ENCODE measurements at places on chromosomes 7 and 10.
A peak's percentile ranks its signal among the peaks of the same experiment; 100 is the strongest.

DNA sequence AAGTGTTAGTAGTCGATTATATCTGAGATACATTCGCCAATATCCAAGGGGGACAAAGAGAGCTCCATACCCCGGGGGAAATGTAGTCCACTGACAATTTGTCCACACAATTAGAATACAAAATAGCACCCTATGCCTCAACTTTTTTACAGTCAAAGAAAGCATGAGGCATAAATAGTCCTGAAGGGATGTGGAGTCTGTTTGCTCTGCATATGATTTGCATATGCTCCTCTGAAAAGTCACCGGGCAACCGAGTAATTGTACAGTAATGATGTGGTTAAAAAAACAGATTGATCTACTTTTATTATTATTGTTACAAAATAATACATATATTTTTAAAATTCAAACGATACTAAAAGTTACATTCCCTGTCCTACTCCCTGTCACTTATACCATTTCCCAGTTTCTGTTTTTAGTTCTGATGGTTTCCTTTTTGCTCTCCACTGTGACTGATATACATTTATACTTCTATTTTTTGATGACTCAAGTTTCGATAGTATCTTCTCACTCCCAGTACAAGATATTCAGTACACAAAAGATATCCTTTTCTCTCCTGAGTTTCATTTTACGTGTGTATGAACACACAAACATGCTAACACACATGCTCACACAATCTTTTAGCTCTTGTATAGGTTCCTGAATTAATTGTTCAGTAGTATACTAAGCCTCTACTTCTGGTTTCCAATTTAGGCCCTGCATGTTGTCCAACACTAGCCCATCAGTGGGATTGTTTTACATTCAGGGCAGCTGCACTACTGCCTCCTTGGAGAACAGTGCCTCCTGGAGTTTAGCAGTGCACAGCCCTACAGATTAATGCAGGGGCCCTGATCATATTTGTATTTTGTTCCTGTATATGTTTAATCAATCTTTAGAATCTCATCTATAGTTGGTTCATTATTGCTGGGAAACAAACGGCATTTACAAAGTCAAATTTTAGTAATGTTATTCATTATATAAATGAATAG is 130.9 kb downstream of the TES start:
- DNase-seq = no peak

DNA sequence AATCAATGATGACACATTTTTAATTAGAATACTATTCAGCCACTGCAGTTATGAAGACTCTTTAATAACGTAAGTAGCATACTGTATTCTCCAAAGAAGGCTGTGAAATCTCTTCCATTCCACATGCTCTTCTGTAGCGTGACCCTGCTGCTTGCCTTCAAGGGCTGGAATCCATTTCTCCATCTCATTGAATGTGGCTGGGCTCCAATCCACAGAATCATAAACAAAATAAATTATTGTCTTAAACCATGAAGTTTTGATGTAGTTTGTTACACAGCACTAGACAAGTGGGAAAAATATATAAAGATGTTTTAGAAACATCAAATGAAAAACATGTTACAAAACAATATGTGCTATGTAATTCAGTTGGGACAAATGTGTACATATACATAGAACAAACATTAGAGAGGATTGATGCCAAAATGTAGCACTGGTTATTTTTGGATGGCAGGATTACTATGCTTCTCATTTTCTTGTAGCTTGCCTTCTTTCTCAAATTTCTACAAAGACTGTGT is 410.8 kb upstream of the PODXL start:
- no peak for DNase-seq

DNA sequence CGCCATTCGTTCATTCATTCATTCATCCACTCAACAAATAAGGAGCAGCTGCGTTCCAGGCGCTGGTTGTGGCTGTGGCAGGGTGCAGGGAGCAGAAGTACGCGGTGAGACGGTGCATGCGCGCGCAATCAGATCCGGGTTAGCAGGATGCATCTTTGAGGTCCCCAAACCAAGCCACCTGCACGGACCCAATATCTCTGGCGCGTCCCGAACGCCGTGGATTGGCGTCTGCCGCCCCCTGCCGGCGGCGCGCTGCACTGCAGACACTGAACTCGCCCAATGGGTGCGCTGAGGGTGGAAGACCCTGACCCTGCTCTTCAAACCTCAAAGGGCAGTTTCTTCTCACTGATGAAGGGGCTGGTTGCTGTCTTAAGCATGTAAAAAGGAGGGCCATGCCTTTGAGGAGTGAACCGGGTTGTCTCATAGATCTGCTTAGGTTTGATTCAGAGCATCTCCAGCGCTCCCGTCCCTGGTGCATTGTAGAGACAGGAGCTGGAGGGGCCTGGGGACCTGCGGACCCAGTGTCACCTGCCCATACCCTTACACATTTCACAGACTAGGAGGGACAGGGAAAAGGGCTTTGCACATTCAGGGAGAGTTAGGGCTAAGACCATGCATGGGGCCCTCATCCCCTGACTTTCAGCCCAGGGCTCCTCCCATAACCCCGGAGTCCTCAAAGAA is 102.5 kb downstream of the RAMP3 start:
- peak; percentile 30 for DNase-seq

- no peak for DNase-seq
Observed at GRCh38 chr10:68496072-68496471, 24.3 kb upstream of the DNA2 start.

DNA sequence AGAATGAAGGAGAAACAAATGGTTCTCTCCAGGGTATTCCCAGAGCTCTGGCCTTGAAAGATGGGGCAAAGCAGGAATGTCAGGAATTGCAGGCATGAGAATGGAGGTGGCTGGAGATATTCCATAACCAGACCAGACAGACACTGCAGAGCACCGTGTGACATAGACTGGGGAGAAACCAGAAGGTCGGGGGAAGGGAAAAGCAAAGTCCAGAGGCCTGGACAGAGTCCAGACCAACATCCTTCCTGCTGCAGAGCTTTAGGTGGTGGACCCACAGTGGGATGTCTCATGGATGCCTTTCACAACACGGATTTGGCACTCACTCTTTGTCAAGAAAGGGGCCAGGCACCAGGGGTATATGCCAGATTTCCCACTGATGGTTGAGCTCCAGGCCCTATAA is 177.2 kb upstream of the INHBA start:
- no peak for DNase-seq

DNA sequence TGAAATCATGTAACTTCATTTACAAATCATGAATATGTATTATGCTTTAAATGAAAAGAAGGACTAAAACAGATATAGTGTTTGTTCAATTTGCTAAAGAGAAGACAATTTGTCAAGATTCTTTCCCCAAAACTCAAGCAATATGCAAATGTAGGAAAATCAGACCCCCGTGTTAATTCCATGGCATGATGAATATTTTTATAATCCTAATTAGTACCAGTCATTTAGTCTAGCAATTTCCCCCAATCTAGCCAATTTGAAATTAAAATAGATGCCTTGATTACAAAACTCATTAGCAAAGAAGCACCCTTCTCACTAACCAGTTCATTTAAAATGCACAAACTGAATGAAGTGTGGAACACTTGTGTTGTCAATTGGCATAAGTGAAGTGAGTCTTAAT is 347.6 kb downstream of the SORCS3 start:
- no peak for DNase-seq

DNA sequence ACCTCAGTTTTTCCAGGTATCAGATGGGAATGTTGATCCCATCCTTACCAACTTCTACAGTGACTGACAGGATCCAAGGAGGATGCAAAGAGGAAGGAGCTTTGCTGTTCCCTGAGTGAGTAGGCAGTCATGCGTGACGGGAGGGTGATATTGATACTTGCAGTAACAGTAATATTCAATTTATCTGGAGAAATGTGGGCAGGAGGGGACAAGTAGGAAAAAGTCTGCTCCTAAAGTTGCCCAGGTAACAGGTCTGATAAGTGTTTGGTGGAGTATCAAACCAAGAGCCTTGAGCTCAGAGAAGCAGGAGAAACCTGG is 3.3 kb upstream of the ZCCHC24 start:
- DNase-seq = no peak

GRCh38 chr7:30476459-30477145 is 2.0 kb downstream of the NOD1 start:
- DNase-seq = no peak

GRCh38 chr7:93218997-93219827 is 7.1 kb downstream of the HEPACAM2 start:
- no peak for DNase-seq

DNA sequence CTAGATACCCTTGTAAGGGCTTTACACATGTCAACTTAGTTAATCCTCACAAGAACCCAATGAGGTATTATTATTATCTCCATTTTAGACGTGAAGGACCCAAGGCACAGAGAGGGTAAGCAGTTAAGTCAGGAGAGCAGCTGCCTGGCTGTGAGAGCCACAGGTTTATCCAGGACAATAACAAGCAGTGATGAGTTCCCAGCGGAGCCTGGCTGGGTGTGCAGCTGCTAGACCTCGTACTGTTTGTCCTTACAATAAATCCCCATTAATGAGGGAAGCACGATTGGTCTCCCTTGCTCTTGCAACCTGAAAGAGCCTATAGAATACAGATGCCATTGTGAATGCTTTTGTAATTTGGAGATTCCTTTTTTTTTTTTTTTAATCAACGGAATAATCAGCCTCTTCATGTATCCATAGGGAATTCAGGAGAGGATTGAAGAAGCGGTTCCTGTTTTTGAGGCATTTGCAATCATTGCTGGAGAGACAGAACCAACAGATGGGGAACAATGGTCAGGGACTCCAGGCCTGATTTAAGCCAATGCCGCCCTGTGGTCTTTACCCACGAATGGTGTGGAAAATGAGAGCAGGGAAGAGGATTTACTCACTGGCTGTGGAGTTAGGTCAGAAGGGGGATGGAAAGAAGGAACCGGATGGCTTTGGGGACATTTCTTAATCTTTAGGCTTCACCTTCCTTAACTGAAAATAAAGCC is 12.3 kb upstream of the ASB4 start:
- no peak for DNase-seq

- DNase-seq = no peak
Observed at GRCh38 chr10:67733511-67733910, 37.5 kb upstream of the CTNNA3 start.

- DNase-seq = no peak
Observed at GRCh38 chr10:73780966-73781365, 882 bp upstream of the CHCHD1 start.

- no peak for DNase-seq
Observed at GRCh38 chr10:123326674-123327073, 172.5 kb downstream of the BUB3 start.

GRCh38 chr10:22705527-22705926 is 8.9 kb downstream of the PIP4K2A start:
- DNase-seq = no peak

DNA sequence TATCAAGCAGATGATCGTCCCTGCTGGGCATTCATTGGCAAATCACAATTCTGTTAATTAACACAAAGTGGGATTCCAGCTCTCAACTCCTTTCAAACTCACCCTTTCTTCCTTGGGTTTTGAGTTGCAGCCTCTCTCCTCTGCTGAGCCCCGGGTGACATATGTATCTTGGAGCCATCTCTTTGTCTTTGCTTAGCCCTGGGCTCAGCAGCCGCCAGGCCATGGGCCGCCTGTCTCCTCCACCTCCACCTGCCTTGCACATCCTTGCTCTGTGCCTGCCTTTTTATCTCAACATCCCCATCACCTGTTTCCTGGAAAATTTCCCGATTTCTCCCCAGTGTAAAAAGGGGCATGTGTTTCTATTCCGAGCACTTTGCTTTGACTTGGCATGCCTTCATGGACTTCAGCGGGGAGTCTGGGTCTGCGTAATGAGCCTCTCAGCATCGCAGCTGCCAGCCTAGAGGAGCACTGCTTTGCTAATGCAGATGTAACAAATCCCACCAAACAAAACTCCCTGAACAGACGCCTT is 141.3 kb upstream of the AGK start:
- DNase-seq = no peak

- no peak for DNase-seq
Observed at GRCh38 chr7:38453168-38453567, 178.0 kb downstream of the AMPH start.

DNA sequence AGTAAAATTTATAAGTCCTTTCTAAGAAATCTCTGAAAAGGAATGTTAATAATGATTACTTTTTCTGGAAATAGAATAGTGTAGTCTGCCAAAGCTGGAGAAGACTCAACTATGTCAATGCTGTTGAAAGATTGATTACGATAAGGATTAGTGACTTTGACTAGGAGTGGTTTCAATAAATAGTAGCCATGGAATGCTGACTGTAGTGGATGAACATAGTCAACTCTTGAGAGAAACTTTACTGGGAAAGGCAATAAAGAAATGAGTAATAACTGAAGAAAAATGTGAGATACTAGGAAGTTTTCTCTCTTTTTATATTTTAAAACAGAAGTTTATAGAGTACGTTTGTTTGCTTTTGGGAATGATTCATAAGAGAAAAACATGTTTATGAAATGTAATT is 105.0 kb upstream of the CDK13 start:
- DNase-seq = no peak

GRCh38 chr10:57303566-57303965 is 942.5 kb upstream of the ZWINT start:
- no peak for DNase-seq

GRCh38 chr7:148266795-148267194 is 323.8 kb upstream of the C7orf33 start:
- no peak for DNase-seq

- DNase-seq = peak; percentile 17
Observed at GRCh38 chr7:139034855-139035585, 822 bp downstream of the ZC3HAV1L start.

- DNase-seq = no peak
Observed at GRCh38 chr10:101351017-101351416, 2.9 kb upstream of the BTRC start.

DNA sequence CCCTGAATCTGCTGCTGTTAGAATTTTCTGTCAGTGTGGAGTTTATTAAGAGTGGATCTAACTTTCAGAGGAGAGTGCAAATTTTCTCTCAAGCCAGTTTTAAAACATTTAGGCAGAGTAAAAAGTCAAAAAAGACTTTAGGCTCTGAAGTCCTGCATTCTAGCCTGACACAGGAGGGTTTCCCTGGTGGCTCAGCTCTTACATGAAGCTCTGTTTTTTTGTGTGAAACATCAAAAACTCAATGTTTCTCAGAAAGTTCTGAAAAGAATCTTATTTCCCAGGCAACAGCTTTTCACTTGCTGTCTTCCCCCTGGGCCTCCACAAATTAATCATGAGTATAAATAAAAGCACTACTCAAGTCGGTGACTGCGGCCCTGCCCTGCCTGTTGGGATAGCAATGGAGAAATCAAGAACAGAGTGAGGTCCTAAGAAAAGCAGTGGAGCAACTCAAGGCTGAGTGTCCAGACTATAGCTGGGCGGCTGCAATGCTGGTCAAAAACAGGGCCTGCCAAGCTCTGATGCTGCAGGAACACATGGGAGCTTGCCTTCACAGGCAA is 22.3 kb upstream of the WDR11 start:
- no peak for DNase-seq

GRCh38 chr7:155698633-155699032 is 54.2 kb downstream of the RBM33 start:
- no peak for DNase-seq

Data from activated gamma-delta T cell (primary cell).